A172 (cell line): ENCODE measurements at places on chromosomes 2 and 18. TPM values are rescaled to one million over a fixed set of nuclear protein-coding genes. Genes with fewer than 3 reads are reported as not detected.

- DNase-seq = no peak
These were observed 337.0 kb downstream of the EIPR1 start for GRCh38 chr2:3040496-3041140.

GRCh38 chr18:58287353-58288274 lies 243.6 kb downstream of the NEDD4L start:
- no peak for DNase-seq

DNA sequence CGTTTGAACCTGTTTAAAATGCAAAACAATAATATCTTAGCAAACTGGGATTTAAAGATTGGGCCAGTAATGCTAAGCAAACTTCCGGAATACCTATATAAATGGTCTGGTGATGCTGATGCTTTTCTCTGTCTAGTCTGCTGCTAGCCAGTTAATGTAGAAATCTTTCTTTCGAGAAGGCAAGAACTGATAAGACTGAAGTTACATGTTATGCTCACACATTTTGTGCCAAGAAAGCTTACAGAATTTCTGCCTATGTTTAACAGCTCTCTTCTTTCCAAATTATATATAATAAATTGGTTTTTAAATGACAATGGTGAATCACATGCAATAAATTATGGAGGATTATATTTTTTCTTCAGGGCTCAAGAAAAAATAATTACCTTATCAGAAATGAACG lies 37.9 kb downstream of the GCA start:
- no peak for DNase-seq

- DNase-seq = no peak
These were observed 86.7 kb downstream of the DDX1 start for GRCh38 chr2:15678346-15678745.

DNA sequence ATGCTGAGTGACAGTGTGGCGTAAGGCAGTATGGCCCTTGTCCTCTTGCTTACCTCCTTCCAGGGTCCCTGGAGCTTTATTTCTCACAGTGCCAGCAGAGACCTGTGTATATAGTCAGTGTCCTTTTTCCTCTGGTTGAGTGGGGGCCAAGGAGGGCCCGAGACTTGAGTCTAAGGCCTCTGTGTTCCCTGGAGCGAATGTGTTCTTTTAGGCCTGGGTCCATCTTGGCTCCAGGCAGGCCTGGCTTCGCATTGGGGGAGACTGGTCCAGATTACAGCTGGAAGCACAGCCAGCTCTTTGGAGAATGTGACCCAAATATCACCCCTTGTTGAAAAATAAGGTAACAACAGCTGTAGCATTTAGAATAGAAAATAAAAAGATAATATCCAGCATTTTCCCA lies 5.0 kb downstream of the VAMP5 start:
- DNase-seq = no peak

DNA sequence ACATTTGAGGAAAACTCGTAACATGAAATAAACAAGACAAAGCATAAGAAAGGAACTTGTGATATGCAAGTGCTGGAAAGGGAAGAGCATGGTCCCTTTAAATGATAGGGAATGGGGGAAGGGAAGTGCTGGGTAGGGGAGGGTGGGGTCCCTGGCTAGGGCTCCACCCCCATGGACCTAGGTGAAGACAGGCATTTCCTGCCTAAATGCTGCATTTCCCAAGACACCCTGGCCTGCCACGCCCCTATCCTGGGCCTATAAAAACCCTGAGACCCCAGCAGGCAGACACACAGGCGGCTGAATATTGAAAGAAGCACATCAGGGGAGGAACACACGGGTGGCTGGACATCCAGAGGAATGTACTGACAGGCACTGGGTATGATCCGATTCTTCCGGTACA lies 499.9 kb downstream of the ZEB2 start:
- DNase-seq = no peak

DNA sequence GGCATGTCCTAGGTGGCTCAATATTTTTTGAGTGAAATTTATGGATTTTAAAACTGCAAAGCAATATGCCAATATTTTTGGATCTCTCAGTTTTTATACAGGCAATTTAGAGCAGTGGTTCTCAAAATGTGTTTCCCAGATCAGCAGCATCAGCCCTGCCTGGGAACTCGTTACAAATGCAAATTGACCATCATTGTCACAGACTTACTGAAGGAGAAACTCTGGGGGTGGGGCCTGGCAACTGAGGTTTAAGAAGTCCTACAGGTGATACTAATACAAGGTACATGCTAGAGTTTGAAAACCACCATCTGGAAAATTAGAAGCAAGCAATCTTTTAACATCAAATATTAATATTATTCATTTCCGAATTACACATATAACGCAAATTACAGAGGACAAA lies 215.6 kb upstream of the PID1 start:
- DNase-seq = no peak

DNA sequence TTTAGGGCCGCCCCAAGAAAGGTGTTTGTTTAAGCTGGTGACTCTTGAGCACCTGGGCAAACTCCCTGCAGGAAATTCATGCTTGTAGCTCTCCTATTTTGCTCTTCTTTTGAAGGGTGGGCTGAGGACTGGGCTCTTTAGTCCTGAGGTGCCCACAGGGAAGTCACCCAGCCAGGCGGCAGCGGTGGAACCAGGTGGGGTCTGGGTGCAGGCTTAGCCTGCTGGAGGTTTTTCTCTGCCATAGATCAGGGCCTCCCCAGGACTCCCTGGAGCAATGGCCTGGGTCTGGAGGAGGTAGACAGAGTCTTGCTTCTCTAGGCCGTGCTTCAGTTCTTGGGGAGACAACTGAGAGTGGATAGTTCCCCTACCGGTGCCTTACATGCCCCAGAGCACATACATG lies 99.9 kb downstream of the CLIP4 start:
- no peak for DNase-seq

GRCh38 chr2:147398301-147398700 lies 446.5 kb upstream of the ACVR2A start:
- no peak for DNase-seq

DNA sequence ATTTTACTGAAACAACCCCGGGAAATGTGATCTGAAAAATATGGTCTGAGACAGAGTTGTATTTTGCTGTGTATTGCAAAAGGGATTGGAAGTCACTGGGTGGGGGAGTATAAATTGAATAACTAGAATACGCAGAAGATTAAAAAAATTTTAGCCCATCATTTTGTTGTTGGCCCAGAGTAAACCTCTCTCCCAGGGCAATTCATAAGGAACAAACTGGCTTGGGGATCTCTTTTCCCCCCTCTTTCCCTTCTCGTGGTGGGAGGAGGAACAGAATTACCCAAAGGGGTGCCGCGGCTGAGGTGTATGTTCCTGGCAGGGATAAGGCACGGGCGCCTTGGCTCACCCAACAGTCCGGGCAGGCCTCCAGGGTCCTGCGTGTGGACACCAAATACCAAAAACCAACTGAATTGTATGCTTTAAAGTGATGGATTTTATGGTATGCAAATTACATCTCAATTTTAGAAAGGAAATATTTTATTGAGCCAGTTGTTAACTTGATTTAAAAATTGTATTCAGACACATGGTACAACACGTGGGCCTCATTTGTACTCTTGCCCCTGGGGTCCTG lies 121.2 kb upstream of the SPRED2 start:
- no peak for DNase-seq

DNA sequence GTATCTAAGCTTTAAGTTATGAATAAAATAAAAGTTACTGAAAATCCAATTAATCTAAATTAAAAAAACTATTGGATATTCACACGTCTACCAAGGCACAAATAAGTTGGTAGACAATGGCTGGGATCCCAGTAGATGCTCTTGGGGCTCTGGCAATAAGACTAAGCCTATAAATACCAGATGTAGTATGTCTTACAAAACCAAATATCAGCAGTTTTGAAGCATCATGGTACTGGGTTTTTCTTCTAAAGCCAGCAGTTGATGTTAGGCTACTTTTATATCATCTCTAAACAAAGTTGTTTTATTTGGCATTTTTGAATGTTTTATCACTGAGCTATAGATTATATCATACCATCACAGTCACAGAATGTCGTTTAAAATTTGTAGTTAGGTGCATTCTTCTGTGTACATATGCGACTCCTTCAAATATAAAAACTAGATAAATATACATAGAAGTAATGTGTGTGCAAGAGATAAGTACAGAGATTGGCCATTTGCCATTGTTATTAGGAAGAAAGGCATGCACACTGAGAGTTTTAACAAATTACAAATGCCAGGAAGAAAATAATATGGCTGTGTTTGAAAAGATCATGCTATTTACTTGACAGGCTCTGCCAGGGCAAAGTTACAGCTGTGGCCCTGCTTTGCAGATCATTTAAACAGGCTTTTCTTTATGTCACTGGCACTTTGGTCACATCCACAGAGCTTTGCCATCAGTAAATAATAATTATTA lies 21.6 kb upstream of the TMEM17 start:
- no peak for DNase-seq

- no peak for DNase-seq
These were observed 336.6 kb upstream of the SALL3 start for GRCh38 chr18:78643004-78643403.

DNA sequence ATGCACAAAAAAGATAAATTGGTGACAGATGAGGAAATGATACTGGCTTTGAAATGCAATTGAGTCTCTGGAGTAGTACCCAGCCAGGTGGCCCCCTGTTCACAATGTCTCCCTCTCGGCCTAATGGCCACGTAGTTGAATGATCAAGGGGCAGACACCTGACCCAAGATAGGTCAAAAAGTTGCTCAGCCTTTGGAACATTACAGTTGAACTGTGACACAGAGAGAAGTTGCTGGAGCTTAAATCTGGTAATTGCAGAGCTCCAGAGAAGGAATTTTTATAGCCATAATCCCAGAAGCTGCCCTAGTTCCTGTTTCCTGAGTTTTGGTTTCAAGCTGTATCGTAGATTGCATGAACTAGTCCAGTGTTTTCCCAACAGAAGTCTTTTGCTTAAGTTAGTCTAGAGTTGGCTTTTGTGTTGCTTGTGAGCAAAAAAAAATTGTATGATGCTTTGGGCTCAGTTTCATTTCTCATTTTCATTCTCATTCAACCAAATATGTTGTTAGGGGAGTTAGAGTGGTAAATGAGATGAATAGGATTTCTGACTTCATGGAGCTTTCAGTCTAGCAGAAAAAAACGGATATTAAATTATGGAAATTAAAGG lies 117.9 kb downstream of the CSRNP3 start:
- no peak for DNase-seq

DNA sequence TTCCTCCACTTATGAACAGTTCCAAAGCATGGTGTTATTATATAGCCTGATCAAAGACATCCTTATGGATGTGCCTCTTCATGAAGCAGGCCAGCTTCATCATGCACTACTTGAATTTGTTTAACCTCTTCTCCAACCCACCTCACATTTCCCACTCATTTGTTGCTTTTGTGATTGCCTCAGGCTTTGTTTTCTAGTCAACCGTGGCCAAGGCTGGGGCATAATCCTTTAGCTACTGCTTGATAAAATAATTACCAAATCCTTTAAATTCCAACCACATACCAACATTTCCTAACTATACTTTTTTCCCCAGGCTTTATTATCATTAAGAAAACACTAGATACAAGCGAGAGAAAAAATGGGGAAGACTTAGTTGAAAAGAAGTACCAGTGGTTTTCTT lies 39.6 kb upstream of the SCN1A start:
- peak; percentile 4 for DNase-seq

DNA sequence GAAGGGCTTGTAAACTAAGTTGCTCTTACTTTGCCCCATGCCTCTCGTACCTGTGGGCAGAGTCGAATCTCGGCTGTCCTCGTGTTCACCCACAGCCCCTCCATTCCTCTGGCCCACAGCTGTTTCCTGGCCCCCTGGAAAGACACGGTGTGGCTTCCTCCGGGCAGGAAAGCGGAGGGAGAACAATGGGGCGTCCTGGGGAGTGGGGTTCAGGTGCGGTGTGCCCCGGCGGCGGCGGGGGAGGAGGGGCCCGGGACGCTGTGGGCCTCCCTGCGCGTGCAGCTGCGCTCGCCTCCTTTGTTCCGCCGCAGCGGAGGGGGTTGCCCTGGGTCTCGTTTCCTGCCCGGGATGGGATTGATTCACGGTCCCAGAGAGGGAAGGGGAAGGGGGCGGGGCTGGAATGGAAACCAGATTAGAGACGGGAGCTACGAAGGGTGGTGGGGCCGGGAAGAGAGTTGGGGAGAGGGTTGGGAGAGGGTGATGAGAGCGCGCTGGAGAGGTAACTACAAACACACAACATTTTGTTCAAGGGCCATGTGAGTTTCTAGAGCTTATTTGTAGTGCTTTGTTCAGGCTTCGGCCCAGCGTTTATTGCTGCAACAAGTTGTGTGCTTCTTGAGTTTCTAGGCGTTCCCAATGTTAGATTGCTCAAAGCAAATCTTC lies 796 bp downstream of the MYO1B start:
- DNase-seq = no peak

- no peak for DNase-seq
These were observed 74.6 kb downstream of the ASB1 start for GRCh38 chr2:238501311-238501710.

GRCh38 chr2:157477919-157478318 lies 34.0 kb upstream of the CYTIP start:
- no peak for DNase-seq

- no peak for DNase-seq
These were observed 62.3 kb upstream of the SPAG16 start for GRCh38 chr2:213221957-213222356.

- DNase-seq = no peak
These were observed 4.2 kb downstream of the CBLN2 start for GRCh38 chr18:72539901-72540300.

- DNase-seq = no peak
These were observed 19.7 kb upstream of the NYAP2 start for GRCh38 chr2:225379856-225380255.

GRCh38 chr2:187466129-187466792 lies 18.2 kb upstream of the CALCRL start:
- DNase-seq = no peak

- DNase-seq = no peak
These were observed 24.5 kb upstream of the ALPP start for GRCh38 chr2:232354069-232354468.

DNA sequence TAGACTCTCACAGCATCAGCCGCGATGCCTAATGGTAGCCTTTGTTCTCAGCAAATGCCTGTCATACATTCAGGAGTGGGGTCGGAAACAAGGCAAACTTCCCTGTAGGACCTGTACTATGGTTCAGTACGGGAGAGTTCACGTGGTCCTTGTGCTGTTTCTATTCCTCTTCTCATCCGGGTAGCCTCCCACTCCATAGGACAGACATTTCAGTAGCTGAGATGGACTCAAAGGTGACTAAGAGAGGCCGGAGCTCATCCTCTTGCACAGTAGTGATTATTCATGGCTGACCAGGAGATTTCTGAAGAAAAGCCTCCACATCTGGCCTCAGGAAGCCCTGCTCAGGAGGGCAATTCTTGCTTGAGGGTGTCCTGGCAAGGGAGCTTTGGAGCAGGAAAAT lies 117.8 kb upstream of the SPRED2 start:
- no peak for DNase-seq

LYG2 gene
- not detected in 2 replicates for total RNA-seq

LYPD6 gene
- total RNA-seq = 22.7 and 40.4 TPM in 2 replicates

ADAM23 gene
- 4.6 and 4.9 TPM in 2 replicates for total RNA-seq

SRD5A2 gene
- total RNA-seq = not detected in 2 replicates

CYTIP gene
- total RNA-seq = not detected in 2 replicates

RAD51AP2 gene
- total RNA-seq = 0.17 TPM in 1 of 2 replicates, not detected in the other

DTNB gene
- total RNA-seq = 7.7 and 11.1 TPM in 2 replicates

CHRND gene
- not detected in 2 replicates for total RNA-seq

CFC1 gene
- not detected in 2 replicates for total RNA-seq
